ENCODE measurements at places on chromosomes 4 and X. TPM values are rescaled to one million over a fixed set of nuclear protein-coding genes. Genes with fewer than 3 reads are reported as not detected.

DNA sequence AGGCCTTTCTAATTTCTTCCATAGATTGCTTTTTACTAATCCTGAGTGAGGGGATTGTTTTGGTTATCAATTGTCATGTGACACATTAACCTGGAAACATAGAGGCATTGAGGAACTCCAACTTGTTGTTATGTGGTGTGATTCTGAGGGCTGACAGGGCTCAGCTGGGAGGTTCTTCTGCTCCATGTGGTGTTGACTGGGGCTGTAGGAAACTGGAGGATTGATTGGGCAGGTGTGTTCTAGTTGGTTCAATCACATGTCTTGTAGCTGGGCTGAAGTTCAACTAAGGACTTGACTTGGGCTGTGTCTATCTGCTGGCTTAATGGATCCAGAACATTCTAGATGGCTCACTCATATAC, 10.8 kb upstream of the CRLF2 start:
- ATAC-seq: no peak

- ATAC-seq: no peak
Observed at GRCh38 chr4:159447296-159447695, 344.4 kb downstream of the RAPGEF2 start.

- ATAC-seq: no peak
Observed at GRCh38 chr4:10180927-10181744, 64.5 kb upstream of the WDR1 start.

DNA sequence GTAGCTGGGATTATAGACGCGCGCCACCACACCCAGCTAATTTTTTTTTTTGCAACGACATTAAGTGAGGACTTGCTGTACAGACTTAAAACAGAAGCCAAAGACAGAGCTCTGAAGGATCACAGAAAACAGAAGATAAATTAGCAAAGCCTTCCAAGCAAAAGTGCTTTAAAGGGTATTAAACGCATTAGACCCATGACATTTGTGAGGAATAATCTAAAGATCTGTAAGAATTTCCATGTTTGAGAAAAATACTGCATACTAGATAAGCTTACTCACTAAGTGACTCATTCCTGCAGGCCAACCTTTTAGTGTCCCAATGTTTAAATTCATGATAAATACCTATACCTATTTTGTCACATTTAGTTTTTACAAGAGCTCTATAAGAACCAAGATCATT, 27.4 kb downstream of the SMARCA1 start:
- no peak for ATAC-seq

GRCh38 chr4:6498511-6499237, 26.3 kb upstream of the PPP2R2C start:
- no peak for ATAC-seq

- no peak for ATAC-seq
Observed at GRCh38 chrX:111447298-111447697, 35.3 kb upstream of the DCX start.

DNA sequence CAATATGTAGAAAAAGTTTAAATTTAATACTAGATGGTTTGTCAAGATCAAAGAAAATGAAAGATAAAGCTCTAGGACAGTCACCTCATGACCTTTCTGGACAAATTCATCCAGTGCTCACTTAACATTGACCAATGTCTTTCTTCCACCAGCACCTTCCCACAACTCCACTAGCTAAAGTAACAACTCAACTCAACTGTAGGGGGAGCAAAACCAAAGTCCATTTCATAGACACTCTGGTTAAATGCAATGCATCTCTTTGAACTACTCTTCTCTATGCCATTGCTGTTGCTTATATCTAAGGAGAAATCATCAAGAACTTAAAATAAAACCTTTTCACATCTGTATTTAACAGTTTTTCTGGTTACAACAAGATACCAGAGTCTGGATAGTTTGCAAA, 25.1 kb downstream of the UGT2B4 start:
- ATAC-seq: no peak

GRCh38 chrX:135024526-135024925, 2.2 kb upstream of the RTL8B start:
- no peak for ATAC-seq

PWWP3B gene
- 0.04 TPM for total RNA-seq

INPP4B gene
- 9.7 TPM for total RNA-seq

NXF2B gene
- total RNA-seq: not detected

Measured in esophagus mucosa (tissue), 1 donor.